ENCODE measurements at places on chromosomes 11 and 22. TPM values are rescaled to one million over a fixed set of nuclear protein-coding genes. Genes with fewer than 3 reads are reported as not detected.

DNA sequence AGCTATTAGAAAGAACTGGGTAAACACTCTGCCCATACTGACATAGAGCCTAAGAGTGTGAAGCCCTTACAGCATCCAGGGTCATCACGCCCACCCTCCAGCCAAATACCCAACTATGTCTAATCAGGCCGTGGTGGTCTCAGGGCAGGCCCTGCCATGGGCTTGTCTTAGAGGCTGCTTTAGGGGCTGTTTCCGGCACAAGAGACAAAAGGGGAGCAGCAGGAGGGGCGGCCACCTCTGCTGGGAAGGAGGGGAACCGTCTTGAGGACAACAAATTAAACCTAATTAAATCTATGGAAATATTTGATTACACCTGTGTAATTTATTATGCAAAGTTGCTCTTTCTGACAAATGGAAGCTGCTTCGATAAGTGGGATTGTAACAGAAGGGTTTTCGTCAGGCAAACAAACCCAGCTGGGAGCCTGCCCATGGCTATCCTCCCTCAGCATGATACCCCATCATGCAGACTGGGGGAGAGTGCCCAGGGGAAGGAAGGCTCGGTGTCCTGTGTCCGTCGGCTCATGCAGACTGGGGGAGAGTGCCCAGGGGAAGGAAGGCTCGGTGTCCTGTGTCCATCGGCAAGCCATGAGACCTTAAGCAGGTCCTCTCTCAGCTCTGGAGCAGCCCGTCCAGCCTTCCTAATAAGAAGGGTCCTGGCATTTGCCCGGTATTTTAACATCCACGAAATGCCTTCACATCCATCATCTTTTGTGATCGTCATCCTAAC lies 163.6 kb upstream of the B3GAT1 start:
- DNase-seq = no peak

- peak; percentile 76 for DNase-seq
Observed at GRCh38 chr22:21587803-21588611, 20.5 kb downstream of the UBE2L3 start.

- peak; percentile 35 for DNase-seq
Observed at GRCh38 chr11:62574363-62575071, 826 bp upstream of the EEF1G start.

- DNase-seq = peak; percentile 39
Observed at GRCh38 chr11:124970925-124971324, 16.9 kb downstream of the CCDC15 start.

- DNase-seq = no peak
Observed at GRCh38 chr11:68076371-68077042, 37.7 kb downstream of the TCIRG1 start.

- DNase-seq = no peak
Observed at GRCh38 chr11:102783720-102784119, 3.3 kb upstream of the MMP10 start.

DNA sequence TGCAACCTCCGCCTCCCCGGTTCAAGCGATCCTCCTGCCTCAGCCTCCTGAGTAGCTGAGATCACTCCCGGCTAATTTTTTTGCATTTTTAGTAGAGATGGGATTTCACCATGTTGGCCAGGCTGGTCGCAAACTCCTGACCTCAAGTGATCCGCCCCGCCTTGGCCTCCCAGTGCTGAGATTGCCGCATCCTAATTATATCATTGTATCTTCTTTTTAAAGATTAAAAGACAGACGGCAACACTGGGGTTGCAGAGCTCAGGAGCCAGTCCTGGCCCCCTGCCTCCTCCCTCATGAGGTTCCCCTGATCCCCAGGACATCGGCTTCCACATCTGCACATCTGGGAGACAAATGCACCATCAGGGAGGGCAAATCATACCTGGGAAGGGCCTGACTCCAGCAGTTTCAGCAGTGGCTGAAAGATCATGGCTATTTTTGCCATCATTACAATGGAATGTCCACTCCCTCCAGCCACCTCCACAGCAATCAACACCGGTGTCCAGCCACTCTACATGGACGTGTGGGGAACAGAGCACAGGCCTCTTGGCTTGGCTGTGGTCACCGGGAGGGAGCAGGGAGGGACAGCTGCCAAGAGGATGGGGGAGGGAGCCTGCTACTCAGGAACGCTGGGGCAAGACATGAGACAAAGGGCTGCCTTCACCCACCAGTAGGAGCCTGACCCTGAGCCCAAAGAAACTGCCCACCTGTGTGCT lies 9.2 kb upstream of the CELSR1 start:
- peak; percentile 65 for DNase-seq

- no peak for DNase-seq
Observed at GRCh38 chr11:46677169-46677568, 23.2 kb downstream of the ARHGAP1 start.

Gene OR5D18
- total RNA-seq = not detected

Gene IL18
- total RNA-seq = 0.81 TPM

Gene EHF
- total RNA-seq = 0.18 TPM

Gene SLC25A45
- 0.41 TPM for total RNA-seq

Data from fibroblast of the aortic adventitia (primary cell).